A549 treated with dexamethasone at 1 μM for 4 hours (cell line): ENCODE measurements at places on chromosomes 3 and 15. TPM values are rescaled to one million over a fixed set of nuclear protein-coding genes. Genes with fewer than 3 reads are reported as not detected.

HRG gene
- total RNA-seq = not detected in 5 replicates

CP gene
- 4.7 to 8.1 TPM (median 5.9 TPM) in 5 replicates for total RNA-seq

CCDC39 gene
- total RNA-seq = not detected in 5 replicates

MEIS2 gene
- 9.0 to 11.3 TPM (median 9.8 TPM) in 5 replicates for total RNA-seq

ATP13A5 gene
- not detected in 5 replicates for total RNA-seq

PARP16 gene
- total RNA-seq = 9.6 to 12.7 TPM (median 11.1 TPM) in 5 replicates

HOMER2 gene
- 15.9 to 26.1 TPM (median 24.6 TPM) in 5 replicates for total RNA-seq

PROS1 gene
- 9.9 to 13.9 TPM (median 12.0 TPM) in 5 replicates for total RNA-seq

DPPA2 gene
- 0.06 TPM in 1 of 5 replicates, not detected in the others for total RNA-seq

LIPC gene
- total RNA-seq = 0.04 to 0.21 TPM (median 0.06 TPM) in 3 of 5 replicates, not detected in the others

USF3 gene
- total RNA-seq = 2.5 to 3.6 TPM (median 3.0 TPM) in 5 replicates

GOLGA6B gene
- total RNA-seq = 0.05 TPM in 1 of 5 replicates, not detected in the others

IQCF5 gene
- not detected in 5 replicates for total RNA-seq

SENP8 gene
- total RNA-seq = 1.4 to 2.4 TPM (median 2.1 TPM) in 5 replicates

CLDN18 gene
- total RNA-seq = not detected in 5 replicates

CLRN1 gene
- total RNA-seq = not detected in 5 replicates

PLIN1 gene
- 0.06 to 0.09 TPM (median 0.08 TPM) in 5 replicates for total RNA-seq

CORO2B gene
- total RNA-seq = 2.9 to 4.0 TPM (median 3.3 TPM) in 5 replicates

CD276 gene
- 61.9 to 92.8 TPM (median 91.0 TPM) in 5 replicates for total RNA-seq

FRMD5 gene
- 1.8 to 2.3 TPM (median 2.0 TPM) in 5 replicates for total RNA-seq

ISLR gene
- 0.33 to 0.52 TPM (median 0.35 TPM) in 5 replicates for total RNA-seq

TNIK gene
- 2.0 to 3.1 TPM (median 2.1 TPM) in 5 replicates for total RNA-seq

NTRK3 gene
- 16.4 to 27.2 TPM (median 22.9 TPM) in 5 replicates for total RNA-seq

KCNAB1 gene
- not detected in 5 replicates for total RNA-seq

MAN2A2 gene
- 17.5 to 33.1 TPM (median 26.2 TPM) in 5 replicates for total RNA-seq

FEZF2 gene
- total RNA-seq = not detected in 5 replicates

CCDC191 gene
- total RNA-seq = 1.4 to 2.1 TPM (median 1.7 TPM) in 5 replicates

SLC12A1 gene
- not detected in 5 replicates for total RNA-seq

SLC38A3 gene
- 0.05 to 0.22 TPM (median 0.06 TPM) in 4 of 5 replicates, not detected in the other for total RNA-seq

FBXO40 gene
- not detected in 5 replicates for total RNA-seq

TMEM266 gene
- total RNA-seq = 0.13 to 0.29 TPM (median 0.22 TPM) in 5 replicates

ACAN gene
- 0.82 to 1.2 TPM (median 1.2 TPM) in 5 replicates for total RNA-seq

TICRR gene
- 8.8 to 13.6 TPM (median 12.1 TPM) in 5 replicates for total RNA-seq

DAZL gene
- total RNA-seq = not detected in 5 replicates

CLDN16 gene
- 0.06 to 0.10 TPM (median 0.08 TPM) in 4 of 5 replicates, not detected in the other for total RNA-seq

CSTA gene
- 0.58 to 1.6 TPM (median 1.0 TPM) in 5 replicates for total RNA-seq

CIP2A gene
- total RNA-seq = 13.1 to 21.1 TPM (median 20.1 TPM) in 5 replicates

TEX55 gene
- not detected in 5 replicates for total RNA-seq
